ENCODE measurements at places on chromosomes 16 and 17.

DNA sequence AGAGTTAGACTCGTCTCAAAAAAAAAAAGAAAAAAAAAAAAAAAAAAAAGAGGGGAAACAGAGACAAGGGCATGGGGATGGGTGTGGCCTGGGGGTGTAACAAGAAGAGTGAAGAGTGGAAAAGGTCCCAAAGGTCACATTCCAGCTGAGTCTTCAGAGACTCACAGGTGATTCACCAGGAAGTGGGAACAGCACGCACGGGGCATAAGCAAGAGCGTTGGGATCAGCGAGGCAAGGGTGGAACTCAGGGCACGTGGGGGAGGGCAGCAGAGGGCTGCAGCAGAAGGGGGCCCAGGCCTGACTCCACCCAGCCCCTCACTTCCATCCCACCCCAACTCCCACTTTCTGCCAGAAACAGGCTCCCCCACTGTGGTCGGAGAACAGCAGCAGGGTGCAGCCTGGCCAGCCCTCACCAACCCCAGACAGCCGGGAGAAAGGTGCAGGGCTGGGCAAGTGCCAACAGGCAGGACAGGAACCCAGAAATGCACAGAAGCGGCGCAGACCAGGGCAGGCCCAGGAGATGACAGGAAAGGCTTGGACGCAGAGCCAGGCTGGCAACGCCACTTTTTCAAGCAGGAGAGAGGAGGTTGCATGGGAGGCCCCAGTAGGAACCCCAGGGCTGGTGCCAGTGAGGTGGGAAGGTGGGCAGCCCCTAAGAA is 3.3 kb downstream of the MEAK7 start:
- DNase-seq: peak; percentile 39

- DNase-seq: no peak
Observed at GRCh38 chr17:50637829-50638605, 3.3 kb downstream of the ABCC3 start.

- DNase-seq: no peak
Observed at GRCh38 chr17:38402897-38403296, 25.4 kb upstream of the ARHGAP23 start.

DNA sequence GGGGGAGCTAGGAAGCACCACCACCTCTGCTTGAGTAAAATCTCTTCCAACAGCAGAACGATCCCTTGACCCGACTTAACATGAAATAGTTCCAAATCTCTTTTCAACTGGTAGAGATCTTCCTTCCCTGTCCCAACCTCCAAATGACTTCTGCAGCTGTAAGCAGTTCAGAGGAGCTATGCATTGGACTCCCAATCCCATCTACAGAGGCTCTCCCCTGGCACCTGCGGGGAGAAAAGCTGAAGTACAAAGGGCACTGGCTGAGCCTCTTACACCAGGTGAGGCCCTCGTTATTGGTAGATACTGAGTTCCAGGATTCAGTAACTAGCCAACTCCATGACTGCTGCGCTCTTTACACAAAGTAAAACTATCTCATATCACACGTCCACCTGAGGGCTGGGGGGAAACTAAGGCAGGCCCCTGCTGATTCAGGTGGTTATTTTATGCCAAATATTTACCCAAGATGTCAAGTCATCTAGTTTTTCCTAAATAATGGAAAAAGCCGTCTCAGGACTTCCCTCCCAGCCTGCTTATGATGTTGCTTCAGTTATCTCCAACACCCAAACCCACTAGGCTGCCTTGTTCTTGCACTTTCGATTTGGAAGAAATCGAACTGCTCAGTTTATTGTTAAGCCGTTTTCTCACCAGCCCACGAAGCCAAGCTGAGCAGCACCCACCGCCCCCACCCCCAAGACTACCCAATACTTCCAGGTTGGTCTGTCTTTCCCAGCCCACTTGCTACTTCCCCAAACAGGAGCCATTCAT is 3.2 kb downstream of the ACTG1 start:
- DNase-seq: no peak

- peak; percentile 62 for DNase-seq
Observed at GRCh38 chr17:33779234-33779591, 475.9 kb upstream of the CCL2 start.

GRCh38 chr17:50938821-50939541 is 72.8 kb upstream of the TOB1 start:
- no peak for DNase-seq

DNA sequence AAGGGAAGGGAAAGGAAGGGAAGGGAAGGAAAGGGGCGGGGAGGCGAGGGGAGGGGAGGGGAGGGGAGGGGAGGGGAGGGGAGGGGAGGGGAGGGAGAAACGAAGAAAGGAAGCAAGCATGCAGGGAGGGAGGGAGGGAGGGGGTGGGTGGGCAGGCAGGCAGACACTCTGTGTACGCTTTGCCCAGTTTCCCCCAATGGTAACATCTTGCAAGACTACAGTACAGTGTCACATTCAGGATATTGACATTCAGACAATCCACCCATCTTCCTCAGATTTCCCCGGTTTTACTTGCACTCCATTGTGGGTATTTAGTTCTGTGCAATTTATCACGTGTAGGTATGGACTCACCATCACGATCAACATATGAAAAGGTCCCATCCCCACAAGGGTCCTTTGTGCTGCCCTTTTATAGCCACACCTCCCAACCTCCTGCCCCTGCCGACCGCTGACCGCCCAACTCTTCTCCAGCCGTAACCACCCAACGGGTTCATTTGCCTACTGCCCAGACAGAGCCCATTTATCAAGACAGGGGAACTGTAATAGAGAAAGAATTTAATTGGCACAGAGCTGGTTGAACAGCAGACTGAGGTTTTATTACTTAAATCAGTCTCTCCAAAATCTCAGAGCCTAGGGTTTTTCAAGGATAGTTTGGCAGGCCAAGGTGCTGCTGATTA is 91.4 kb upstream of the FA2H start:
- DNase-seq: peak; percentile 59

GRCh38 chr17:57096472-57097202 is 11.6 kb downstream of the AKAP1 start:
- DNase-seq: no peak

Measured in astrocyte of the spinal cord (primary cell).